ENCODE measurements at places on chromosomes 7 and 10.

GRCh38 chr10:117275121-117275520 is 34.2 kb downstream of the SLC18A2 start:
- DNase-seq: no peak

DNA sequence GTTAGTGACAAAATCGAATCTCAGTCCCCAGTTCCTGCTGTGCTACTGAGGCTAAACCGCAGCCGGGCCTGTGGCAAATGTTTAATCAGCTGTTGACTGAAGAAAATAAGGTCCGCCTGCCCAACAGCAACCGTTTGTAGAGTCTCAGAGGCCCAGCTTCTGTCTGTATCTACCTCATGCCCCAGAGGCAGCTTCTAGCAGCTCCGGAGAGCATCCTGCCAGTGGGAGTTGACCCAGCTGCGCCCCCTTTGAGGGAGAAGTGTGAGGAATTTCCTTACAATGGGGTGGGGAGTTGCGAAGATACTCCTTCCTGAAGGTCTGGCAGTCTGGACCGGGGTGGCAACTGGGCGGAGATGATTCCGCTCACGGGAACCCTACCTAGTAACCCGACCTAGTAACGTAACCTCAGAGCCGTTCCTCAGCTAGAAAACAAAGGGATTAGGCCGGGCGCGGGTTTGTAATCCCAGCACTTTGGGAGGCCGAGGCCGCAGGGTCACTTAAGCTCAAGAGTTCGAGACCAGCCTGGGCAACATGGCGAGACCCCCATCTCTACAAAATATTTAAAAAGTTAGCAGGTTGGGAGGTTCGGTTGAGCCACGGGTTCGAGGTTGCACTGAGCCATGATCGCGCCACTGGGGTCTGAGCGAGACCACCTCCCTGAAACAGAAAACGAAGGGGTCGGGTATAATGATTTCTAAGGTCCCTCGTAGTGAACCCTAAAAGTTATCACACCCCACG is 846 bp upstream of the ZNF775 start:
- DNase-seq: peak; percentile 62

- no peak for DNase-seq
Measured at GRCh38 chr7:33893377-33893776, 12.0 kb upstream of the BMPER start.

GRCh38 chr10:58299580-58299979 is 30.6 kb downstream of the CISD1 start:
- peak; percentile 46 for DNase-seq

Measured in HFFc6 (cell line).